GF-D8 (cell line): ENCODE measurements at places on chromosomes 3 and 15.
A peak's percentile ranks its signal among the peaks of the same experiment; 100 is the strongest.

GRCh38 chr15:67465196-67465952, 55.6 kb upstream of the C15orf61 start:
- DNase-seq = no peak

GRCh38 chr15:77945566-77945965, 131.9 kb downstream of the TBC1D2B start:
- DNase-seq = no peak

DNA sequence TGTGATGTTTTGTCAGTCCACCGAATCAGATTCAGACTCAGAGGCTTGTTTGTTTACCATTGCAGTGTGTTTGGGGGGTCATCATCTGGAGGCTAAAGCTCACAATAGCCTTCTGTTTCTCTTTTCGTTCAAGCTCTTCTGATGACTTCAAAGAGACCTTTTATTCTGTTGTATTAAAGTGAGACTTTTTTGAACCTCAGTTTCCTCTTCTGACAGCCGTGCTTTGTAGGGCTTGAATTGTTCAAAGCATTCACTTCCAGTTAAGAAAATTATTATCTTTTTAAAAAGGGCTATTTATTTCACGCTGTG, 1.3 kb downstream of the PXK start:
- no peak for DNase-seq

GRCh38 chr3:52428151-52429005, 16.5 kb downstream of the SEMA3G start:
- DNase-seq = peak; percentile 21

- no peak for DNase-seq
These were observed 104.1 kb downstream of the CNTN3 start for GRCh38 chr3:74510261-74510818.

DNA sequence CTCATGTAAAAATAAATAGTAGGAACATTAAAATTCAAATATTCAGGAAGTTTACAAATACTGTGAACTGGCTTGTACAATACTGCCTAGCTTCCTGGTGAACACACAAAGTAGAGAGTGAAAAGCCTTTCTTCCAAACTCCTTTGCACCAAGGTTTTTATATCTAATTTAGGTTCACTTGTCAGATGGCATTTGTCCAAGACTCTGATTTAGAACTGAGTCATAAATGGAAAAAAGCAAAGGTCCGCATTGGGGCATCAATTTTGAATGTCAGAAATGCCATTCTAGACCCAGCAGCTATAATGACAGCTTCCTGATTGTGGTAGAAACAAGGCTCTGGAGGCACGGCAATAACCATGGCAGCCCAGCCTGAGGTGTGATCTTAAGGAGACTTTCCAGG, 160.7 kb downstream of the PDE8A start:
- no peak for DNase-seq

GRCh38 chr15:60392601-60392985, 5.2 kb downstream of the ANXA2 start:
- no peak for DNase-seq

GRCh38 chr3:76122007-76122406, 336.7 kb upstream of the ZNF717 start:
- DNase-seq = no peak

DNA sequence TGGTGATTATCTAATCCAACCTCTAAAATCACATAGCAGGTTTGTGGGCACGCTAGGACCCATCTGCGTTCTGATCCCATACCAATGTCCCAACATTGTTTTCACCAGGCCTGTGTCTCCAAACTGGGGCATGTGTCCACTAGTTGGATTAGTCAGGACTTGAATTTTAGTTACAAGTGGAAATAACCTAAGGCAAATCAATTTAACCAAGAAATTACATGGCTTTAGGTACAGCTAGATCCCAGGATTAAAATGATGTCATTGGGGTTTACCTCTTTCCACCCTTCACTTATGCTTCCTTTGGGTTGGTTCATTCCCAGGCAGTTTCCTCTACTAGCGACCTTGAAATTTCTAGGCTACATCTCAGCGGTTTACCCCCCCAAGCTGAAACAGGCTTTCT, 47.2 kb upstream of the PXYLP1 start:
- no peak for DNase-seq

- no peak for DNase-seq
These were observed 17.6 kb upstream of the BOC start for GRCh38 chr3:113193719-113194118.

DNA sequence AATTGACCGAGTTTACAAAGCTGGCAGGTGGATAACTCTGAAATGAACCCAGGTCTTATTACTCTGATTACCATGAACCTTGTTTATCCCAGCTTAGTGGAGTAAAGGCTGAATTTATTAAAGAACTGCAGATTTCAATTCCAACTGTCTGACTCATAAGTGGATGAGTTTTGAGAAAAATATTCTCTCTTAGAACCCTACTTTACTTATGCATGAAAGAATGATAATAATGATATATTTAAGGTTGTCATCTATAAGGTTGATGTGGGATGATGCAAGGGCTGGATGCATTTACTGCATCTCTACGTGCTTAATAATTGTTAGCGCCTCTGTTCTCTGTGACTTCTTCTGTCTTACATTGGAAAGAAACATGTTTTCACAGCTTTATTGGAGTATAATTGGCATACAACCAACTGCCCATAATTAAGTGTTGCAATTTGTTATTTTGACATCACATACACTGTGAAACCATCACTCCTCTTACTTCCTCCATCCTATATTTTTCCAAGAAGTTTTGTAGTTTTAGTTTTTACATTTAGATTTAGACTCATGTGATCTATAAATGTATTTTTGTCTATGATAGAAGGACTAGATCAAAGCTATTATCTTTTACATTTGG, 771.2 kb upstream of the ARRDC4 start:
- DNase-seq = no peak

- DNase-seq = no peak
These were observed 90.7 kb downstream of the TBL1XR1 start for GRCh38 chr3:177106594-177106993.

DNA sequence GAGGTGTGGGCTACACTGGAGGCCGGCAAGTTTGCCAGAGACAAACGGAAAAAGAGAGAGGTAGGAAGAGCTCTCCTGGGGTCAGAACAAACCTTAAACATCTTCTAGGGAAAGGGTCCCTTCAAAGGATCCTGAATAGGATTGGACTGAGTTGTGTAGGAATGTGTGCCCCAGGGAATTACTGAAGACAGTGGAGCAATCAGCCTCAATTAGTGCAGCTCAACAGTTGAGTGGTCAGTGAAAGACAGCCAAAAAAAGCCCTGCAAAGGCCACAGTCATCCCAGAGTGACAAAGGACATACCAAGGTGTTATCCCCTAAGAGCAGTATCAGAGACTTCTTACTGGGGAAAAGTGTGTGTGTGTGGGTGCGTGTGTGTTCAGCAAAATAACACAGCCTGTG, 70.3 kb downstream of the NUP210 start:
- DNase-seq = no peak

- DNase-seq = no peak
These were observed 82.7 kb upstream of the LRIG1 start for GRCh38 chr3:66583424-66584040.

DNA sequence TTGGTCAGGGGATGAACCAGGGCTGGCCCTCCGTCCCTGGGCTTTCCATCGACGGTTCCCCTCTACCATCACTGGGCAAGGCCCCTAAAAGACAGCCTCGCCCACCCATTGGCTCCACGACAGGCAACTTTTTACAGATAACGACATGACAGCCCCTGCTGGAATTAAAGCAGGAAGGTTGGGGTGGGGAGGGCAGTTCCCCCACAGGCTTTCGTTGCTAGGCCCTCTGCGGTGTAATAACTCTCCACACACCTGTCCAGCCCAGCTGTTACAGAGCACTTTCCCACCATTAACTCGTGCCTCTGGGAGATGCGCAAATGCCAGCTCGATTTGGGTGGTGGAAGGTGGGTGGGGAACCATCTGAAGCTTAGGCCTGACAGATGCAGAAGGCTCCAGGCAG, 264.2 kb upstream of the TLE3 start:
- DNase-seq = no peak

GRCh38 chr3:61371123-61371522, 119.9 kb upstream of the FHIT start:
- DNase-seq = no peak

DNA sequence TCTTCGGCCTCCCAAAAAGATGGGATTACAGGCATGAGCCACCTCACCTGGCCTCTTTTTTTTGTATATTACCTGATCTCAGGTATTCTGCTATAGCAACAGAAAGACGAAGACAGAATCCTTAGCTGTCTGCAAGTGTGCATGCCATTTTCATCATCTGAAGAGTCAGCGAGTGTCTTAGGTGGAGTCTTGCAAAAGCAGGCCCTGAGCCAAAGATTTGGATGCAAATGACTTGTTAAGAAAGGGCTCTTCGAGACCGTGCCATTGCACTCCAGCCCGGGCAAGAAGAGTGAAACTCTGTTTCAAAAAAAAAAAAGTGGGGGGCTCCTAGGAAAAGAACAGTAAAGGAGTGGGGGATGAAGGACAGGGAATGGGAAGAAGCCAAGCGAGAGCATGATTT, 10.2 kb upstream of the TRIM69 start:
- no peak for DNase-seq

- DNase-seq = no peak
These were observed 29.8 kb downstream of the ADAMTS9 start for GRCh38 chr3:64658001-64658400.

GRCh38 chr3:139297588-139298311, 46.1 kb upstream of the MRPS22 start:
- no peak for DNase-seq

DNA sequence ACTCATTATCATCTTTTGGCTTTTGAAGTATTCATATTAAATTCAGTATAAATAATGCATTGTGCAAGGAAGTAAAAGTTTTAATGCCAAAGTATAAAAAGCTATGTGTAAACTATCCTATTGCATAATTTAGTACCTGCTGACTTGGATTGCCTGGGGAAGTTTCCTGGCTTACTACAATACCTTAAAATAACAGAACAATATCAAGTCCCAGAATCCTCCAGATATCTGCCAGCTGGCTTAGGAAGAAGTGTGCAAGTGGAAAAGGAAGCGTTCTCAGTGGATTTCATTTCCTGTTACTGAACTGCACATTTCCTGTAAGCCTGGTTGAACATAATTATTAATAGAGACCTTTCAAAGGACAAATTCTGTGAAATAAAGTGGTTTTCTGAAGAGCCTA, 236.7 kb downstream of the ADAMTSL3 start:
- no peak for DNase-seq

- DNase-seq = no peak
These were observed 13.6 kb upstream of the GLCE start for GRCh38 chr15:69146724-69147435.

DNA sequence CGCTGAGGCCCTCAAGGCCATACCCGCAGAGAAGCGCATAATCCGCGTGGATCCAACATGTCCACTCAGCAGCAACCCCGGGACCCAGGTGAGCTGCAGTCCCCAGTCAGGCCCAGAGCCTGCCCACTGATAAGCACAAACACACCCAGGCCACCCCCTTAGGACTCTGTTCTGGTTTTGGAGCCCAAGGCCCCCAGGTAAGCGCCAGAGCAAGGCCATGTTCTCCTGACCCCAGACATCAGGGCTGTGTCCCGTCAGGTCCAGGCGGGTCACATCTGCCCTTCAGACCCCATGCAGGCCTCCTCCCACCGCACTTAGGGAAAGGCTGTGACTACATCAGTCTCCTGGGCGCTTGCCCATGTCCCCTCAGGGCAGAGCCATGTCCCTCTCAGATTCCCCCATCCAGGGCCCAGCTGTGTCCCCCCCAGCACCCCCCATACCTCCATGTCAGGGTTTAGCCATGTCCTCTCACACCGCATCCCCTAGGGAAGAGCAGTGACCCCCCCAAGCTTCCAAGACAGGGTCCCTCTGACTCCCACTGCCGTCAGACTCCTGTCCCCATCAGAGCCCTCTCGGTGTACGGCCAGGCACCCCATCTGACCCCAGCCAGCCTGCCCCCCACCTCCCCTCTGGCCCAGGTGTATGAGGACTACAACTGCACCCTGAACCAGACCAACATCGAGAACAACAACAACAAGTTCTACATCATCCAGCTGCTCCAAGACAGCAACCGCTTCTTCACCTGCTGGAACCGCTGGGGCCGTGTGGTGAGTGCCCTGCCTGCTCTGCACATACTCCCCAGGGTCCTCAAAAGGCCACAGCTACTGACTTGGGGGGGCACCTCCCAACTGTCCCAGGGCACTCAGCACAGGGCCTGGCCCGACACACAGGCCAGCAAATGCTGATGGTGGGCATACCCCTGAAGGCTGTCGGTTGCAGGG, 1.6 kb downstream of the PARP3 start:
- DNase-seq = no peak

DNA sequence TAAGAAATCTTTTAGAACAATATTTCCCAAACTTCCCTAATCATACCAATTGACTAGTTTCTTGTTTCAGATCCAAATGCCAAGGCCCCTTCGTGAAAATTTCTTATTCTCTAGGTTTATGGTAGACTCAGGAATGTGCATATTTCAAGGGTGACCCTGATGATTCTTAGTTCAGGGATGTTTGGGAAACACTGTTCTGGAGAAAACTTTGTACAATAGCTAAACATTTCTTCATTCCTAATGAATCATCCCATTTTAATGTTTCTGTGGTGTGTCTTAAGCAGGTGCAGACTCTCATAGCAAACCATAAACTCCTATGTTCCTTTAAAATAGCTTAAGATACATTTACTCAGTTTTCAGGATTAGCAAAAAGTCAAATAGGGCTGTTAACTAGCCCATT, 314.5 kb downstream of the TIGIT start:
- no peak for DNase-seq

GRCh38 chr3:195162033-195162669, 108.8 kb downstream of the XXYLT1 start:
- DNase-seq = peak; percentile 84

- DNase-seq = no peak
These were observed at the start of gene CRABP1 for GRCh38 chr15:78340231-78341056. CRABP1 (plus strand) TSS chr15:78340353; CDS start chr15:78340429, 76 bp downstream.

DNA sequence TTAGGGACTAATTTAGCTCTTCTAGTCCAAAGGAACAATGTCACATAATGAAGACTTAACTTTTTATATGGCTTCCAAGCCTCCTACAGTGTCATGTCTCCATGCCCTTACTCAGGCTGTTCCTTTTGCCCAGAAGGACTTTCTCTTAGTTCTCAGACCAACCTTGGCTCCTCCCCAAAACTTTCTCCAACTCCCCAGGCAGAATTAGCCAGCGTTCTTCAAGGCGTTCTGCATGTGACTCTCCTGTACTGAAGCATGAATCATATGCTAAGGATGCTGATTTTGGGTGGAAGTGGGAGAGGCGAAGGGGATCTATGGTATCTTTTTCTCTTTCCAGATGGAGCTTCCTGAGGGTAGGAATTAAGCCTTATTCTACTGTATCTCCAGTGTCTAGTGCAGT, 335.1 kb upstream of the ICE2 start:
- DNase-seq = no peak
